ENCODE measurements at places on chromosomes 12 and 14. TPM values are rescaled to one million over a fixed set of nuclear protein-coding genes. Genes with fewer than 3 reads are reported as not detected.

The SLCO1B3 gene
- not detected for total RNA-seq

The LLPH gene
- total RNA-seq = 8.4 TPM

The PIWIL1 gene
- total RNA-seq = not detected

The CLEC1B gene
- not detected for total RNA-seq
